ENCODE measurements at places on chromosomes 3 and 15.

DNA sequence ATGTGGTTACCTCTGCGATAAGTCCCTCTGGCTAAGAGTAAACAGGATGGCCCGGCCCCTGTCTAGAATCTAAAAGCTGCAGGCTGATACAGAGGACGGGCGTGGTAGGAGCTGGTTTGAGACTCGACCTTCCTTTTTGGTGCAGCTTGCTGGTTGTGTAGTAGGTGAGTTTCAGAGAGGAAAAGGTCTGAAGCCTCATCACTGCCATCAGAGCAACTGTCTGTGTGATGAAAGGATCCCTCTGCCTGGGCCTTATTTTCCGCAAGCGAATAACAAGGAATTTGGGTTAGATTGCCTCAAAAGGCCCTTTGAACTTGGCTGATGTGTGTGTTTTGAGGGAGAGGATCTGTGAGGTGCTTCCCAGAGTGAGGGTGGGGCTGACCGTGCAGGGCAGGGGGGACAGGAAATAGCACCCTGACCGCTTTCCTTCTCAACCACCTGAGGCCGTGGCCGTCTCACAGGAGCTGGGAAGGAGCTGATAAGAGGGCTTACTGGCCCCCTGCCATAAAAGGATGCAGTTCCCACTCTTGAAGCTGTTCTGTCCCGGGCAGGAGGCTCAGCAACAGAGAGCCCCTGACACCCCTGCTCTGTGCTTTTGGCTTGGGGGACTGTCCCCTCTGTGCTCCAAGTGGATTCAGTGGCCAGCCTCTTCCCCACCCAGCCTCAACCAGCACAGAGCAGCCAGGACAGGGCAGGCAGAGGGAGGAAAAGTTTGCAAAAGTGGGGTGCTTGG is 45.6 kb upstream of the TFRC start:
- DNase-seq: no peak

DNA sequence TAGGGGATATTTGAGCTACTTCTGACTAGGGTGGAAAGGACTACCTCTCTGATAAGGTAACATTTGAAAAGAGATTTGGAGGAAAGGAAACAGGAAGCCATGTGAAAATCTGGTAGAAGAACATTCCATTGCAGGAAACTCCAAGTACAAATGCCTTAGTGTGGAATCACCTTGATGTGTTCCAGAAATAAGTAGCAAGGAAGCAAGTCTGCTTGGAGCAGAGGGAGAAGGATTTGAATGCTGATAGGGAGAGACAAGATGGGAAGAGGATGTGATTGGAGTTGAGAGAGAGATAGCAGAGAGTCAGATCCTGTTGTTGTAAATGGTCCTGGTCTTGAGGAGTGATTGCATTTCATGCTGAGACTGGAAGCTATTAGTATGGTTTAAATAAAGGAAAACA is 335.1 kb upstream of the DCBLD2 start:
- DNase-seq: no peak

DNA sequence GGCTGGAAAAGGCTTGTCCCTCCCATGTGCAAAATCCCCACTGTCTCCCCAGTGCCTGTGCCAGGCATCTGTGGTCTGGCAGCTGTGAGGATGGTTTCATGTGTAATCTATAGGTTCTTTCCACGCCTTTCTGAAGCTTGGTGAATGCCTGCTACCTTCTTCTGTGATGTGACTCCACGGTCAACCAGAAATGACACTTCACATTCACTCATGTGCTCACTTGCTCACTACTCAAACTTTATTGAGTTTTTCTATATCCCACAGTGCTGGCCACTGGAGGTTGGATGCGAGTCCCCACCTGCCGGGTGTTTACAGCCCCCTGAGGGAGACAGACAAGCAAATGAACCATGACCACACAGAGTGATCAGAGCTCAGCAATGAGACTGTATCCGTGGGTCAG is 27.9 kb upstream of the TLE3 start:
- no peak for DNase-seq

DNA sequence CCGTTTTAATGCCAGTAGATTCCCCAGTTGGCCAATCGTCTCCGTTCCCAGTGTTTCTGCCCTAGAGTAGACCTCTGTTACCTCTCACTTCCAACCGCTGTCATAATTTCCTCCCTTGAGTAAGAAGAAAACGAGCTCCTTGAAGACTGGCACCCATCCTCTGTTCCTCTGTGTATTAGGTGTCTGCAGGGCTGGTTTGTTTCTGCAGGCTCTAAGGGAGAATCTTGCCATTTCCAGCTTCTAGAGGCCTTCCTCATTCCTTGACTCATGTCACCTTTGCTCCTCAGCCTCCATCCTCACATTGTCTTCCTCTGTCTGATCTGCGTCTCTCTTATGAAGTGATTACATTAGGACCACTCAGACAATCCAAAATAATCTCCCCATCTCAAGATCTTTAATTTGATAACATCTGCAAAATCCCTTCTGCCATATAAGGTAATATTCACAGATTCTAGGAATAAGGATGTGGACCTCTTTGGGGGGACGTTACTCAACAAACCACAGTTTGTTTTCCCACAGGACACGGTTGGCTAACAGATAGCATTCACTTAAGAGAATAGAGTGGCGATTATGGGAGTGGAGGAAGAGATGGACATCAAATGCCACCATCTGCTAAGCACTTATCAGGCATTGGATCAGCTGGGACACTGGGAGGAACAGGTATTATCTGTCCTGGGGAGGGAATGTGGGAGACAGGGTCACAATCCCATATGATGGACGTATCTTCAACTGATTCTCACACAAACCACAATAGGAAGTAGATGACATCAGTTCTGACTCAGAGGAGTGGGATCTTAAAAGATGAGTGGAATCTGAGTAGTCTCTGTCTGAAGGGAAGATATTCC is 17.1 kb downstream of the ARHGAP31 start:
- peak; percentile 62 for DNase-seq

GRCh38 chr15:29285386-29285785 is 15.8 kb upstream of the NSMCE3 start:
- DNase-seq: no peak

DNA sequence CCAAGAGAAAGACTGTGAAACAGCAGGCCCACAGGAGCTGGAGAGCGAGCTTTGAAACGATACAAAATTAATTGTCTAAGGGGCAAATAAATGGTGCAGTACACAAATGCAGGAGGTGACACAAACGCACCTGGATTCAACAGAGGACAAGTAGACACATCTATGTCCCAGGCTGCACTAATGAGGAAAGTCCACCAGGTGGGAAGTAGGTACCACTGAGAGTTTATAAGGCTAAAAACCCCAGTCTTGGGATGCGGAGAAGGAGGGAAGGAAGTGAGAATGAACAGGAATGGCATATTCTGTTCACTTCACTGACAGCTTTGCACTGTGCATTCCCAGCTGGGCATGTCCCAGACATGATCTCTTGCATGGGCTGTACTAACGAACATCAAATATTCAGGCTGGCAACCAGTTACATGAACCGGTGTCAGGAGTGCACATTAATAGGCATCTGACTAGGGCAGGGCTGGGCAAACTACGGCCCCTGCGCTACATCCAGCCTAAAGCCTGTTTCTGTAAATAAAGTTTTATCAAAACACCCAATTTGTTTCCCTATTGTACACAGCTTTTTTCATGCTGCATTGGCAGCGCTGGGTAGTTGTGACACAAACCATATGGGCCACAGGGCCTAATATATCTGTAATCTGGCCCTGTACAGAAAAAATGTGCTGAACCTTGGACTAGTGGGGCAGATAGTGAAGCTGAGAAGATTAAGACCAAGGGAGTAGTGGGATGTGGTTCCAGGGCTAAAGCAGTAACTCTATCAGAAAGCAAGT is 107.0 kb downstream of the IGF2BP2 start:
- no peak for DNase-seq

GRCh38 chr3:193190146-193190786 is 50.8 kb upstream of the PLAAT1 start:
- DNase-seq: no peak

- no peak for DNase-seq
Measured at GRCh38 chr15:78000927-78001249, 76.6 kb downstream of the TBC1D2B start.

DNA sequence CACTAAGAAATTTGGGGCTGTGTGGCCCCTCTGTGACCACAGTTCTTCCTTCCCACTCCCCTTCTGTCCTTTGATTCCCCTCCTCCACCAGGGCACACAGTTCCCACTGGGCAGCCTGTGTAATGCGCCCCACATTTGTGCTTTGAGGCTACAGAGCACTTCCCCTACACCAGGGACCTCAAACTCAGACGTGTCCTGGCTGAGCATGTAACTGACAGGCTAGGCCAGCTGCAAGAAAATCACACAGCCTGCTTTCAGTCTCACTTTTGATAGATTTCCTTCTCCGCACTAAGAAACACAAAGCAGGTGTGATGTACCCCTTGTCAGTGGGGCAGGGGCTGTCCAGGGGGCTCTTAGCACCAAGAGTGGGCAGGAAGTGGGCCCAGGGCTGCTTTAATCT is 29.6 kb downstream of the PRKCD start:
- no peak for DNase-seq

- no peak for DNase-seq
Measured at GRCh38 chr3:65490114-65490513, 548.6 kb downstream of the MAGI1 start.

All from fibroblast of gingiva (primary cell).